ENCODE measurements at places on chromosomes 6 and 20.

DNA sequence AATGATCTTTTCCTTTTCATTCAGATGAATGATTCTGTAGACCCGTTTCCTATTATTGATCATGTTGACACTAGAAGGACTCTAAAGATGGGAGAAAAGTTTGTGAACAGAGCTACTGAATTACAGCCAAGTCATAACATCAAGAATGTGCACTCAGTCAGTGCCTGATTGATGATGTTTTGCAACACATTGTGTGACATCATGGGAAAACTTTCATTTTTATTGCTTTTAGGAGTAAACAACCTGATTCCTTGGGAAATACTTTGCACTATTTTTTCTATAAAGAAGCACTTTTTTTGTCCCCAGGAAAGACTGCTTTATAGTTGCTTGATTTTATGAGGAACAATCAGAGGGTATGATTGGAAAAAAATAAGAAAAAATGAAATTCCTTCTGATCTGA is 383.8 kb upstream of the JAG1 start:
- no peak for DNase-seq

DNA sequence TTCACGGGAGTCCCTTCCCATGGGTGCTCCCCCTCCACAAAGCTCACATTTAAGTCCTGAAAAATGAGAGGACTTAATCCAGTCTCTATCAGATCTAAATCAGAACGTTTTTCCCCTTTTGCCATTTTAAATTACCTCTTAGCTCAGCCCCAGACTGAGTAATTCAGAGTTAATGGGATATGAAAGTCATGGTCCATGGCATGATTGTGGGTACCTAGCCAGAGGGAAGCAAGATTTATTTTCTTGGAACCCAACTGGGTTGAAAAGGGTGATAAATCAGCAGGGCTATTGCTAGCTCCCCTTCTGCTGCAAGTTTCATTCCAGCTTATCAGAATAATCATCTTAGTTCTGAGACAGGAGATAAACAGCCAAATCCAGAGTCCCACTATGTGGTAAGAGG is 320.2 kb upstream of the CHD6 start:
- DNase-seq: no peak

DNA sequence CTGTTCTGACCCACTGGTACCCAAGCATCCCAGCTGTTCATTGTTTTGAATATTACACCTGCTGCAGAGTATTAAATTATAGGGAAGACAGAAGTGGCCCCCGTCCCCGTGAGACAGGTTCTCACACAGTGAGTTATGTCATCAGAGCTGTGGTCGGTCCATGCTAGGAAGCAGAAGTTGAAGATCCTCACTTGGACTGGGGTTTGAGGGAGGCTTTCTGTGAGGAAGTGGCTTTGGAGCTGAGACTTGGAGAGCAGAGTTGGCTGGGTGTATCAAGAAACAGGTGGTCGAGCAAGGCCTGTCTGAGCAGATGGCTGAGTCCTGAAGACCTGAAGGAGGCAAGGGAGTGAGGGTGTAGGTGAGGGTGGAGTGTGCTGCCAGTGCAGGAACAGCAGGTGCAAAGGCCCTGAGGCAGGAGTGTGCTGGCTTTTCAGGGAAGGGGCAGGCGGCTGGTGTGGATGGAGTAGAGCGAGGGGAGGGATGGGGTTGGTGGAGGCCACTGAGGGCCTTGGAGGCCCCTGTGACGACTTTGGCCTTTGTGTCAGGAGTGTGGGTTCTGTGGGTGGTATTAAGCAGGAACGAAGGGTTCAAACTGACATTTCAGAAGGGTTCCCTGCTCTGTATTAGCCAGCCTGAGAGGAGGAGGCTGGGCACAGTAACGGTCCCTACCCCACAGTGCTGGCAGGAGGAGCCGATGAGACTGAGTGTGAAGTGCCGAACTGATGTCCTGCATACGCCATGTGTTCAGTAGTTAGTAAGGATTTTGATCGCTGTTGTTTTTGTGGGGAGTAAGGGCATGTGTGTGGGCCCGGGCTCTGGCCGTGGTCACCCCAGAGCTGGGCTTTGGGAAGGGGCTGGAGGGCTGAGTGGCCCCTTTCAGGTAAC is 11.8 kb downstream of the SRC start:
- no peak for DNase-seq

- DNase-seq: no peak
These were observed 270 bp downstream of the PLEKHG1 start for GRCh38 chr6:150600010-150600300.

DNA sequence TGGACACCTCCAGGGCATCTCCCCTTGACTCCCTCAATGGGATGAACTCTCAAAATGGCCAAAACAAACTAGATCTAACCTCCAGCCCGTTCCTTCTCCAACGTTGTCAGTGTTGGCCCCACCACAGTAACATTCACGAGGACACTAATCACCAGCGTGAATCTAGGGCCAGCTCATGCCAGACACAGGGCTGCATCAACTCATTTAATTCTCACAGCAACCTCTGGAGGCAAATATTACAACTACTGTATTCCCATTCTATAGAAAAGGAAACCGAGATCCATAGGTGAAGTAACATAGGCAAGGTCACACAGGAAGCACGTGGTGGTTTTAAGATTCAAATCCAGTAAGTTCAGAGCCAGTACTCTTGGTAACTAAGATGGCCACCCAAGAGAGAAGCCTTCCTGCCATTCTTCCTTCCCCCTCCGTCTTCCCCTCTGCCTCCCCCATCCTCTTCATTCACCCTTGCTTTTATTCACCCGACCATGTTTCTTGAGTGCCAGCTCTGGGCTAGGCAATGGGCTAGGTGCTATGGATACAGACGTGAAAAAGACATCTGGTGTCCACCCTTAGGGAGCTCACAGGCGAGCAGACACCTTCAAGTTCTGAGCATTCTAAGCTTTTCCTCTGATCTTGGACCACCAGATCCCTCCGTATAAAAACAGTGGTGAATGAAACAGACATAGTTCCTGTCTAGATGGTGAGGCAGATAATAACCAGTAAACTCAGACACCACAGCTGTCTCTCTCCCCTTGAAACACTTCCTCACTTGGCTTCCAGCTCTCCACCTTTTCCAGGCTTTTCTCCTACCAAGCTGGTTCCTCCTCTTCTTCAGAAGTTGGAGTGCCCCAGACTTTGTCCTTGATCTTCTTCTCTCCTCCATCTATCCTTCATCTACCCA is 9.6 kb downstream of the CCM2L start:
- no peak for DNase-seq

DNA sequence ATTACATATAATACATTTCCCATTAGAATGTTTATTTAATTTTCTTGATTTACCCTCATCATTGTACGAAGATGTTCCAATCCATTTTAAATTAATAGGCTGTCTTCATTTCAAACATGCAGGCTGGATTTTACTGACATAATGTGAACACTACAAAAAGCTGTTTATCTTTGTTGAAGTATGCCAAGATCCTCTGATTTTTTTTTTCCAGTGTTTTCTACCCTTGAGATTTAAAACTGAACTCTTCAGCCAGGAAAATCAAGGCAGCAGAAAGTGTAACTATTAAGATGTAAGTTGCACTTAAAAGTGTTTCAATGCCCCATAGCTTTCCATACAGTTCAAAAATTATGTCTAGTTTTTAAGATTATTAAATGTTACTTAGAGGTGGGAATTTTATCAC is 43.5 kb downstream of the PRKN start:
- no peak for DNase-seq

GRCh38 chr20:2653556-2654383 is 1.3 kb downstream of the NOP56 start:
- no peak for DNase-seq

DNA sequence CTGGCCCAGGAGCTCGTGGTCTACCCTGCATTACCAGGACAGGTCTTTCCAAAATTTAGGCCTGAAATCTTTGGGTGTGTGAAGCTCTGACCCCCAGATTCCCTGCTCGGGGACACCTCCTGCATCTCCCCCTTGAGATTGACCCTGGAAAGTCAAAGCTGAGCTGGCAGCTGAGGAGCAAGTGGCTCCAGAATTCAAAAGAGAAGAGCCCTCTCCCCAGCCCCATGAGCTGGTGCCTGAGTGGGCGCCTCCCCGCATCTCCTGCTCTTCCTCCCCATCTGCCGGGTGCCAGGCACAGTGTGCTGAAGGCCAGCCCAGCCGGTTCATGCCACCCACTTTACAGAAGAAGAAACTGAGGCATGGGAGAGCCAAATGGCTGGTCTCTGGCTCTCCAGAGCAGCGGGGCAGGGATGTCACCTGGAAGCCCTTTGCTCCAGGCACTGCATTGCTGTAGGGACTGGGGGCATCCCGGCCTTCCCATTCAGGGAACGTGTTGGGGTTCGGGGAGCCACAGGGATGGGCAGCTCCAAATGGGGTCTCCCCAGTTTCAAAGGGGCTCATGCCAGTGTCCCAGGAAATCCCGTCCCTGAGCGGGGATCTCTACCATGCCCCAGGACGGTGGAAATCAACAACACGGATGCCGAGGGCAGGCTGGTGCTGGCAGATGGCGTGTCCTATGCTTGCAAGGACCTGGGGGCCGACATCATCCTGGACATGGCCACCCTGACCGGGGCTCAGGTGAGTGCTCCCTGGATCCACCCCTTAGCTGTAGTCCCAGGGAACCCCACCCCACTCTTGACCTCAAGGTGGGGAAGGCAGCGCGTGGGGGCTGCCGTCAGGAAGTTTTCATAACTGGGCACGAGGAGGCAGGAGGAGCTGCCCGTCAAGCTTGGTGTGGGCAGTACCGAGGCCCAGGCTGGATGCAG is 20.5 kb downstream of the NPEPL1 start:
- DNase-seq: no peak

DNA sequence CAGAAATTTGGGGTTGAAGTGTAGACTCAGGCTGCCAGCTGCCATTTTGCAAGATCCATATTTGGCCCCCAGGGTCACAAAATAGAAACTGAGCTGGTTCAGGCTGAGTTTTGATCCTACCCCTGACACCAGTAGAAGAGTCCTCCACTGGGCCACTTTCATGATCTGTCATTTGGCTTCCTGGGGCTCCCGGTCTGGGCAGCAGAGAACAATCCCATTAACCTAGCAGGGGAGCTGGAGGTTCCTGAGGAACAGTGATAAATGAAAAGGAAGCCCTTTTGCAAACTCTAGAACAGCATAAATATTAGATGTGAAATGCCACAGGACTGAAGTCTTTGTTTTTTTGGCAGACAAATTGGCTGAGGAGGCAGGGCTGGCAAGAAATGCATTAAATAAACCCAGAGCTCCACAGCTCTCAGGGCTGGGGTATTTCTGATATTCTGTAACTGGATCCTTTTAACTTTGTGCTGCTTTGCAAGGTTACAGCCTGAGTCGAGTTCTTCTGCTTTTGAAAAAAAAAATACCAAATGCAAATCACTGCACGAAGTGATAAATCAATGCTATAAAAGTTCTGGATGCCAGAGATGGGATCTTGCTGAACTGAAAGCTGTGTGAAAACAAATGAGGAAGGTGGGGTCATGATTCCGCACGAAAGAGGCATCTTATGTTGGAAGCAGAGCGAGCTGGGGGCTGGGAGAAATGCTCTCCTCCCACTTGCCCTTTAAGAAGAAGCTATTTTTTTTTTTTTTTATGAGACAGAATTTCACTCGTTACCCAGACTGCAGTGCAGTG is 64.4 kb downstream of the SULF2 start:
- DNase-seq: no peak

DNA sequence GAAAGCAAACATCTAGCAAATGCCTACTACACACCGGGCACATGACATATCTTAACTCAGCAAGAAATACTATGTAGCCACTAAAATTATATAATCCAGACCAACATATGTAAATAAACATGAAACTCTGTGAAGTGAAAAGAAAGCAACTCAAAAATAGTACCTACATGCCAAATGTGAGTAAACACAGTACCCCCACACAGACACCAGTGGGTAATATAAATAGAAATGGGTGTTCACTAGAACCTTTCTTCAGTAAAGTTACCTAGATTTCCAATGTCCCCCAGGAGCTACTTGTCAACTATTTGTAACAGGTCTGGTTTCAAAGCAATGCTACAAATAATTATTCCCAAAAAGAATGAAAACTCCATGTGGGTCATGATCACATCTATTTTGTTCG is 25.5 kb downstream of the TRERF1 start:
- DNase-seq: no peak

DNA sequence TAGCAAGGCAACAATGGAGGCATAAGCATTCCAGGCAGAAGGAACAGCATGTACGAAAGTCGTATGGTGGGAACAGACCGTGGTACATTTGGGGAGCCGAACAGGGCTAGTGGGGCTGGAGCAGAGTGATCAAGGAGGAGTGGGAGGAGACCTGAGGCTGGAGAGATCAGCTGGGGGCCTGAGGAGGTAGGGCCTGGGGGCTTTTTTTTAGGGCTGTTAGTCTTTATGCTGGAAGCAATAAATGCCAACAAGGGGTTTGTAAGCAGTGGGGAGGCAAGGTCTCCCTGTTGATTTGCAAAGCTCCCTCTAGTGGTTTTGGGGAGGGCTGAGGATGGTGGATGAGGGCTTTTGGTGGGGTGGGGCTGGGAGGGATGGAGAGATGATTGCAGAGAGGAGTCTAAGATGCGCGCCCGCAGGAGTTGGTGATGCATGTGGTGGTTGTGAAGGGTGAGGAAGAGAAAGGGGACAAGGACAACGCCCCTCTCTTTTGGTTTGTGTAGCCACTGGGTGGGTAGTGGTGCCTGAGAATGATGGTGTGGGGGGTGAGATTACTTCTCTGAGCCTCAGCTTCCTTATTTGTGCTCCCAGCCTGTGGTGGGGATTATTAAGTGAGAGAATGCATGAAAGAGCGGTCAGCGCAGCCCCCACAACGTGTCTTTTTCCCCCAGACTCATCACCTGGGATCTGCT is 74.1 kb upstream of the TOX2 start:
- no peak for DNase-seq

DNA sequence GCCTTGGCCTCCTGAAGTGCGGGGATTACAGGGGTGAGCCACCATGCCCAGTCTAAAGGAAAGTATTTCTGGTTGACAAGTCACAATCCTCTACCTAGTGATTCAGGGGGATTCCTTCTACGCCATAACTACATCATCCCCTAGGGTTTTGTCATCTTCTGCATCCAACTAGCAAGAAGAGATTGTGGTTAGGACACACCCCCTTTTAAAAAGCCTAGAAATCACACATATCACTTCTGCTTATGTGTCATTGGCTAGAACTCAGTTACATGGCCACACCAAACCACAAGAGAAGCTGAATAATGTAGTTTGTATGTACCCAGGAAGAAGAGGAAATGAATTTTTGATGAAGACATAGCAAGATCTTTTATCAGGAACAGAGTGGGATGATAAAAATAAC is 14.7 kb upstream of the CHD6 start:
- no peak for DNase-seq

DNA sequence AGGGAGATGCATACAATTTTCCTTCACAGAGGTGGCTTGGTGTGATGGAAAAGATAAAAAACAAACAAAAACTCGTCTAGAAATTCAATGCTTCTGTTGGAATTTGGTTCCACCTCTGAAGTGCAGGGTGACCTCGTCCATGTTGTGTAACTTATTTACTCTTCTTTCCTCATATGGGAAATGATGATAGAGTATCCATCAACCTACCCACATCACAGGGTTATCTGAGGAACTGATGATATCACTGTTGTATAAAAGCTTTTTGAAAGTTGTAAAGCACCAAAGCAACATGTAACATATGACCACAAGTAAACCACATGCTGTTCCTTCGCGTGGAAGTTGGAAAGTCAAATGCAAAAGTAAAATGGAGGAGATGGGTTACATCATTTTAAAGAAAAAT is 212.0 kb upstream of the SGK1 start:
- no peak for DNase-seq

GRCh38 chr20:2005359-2005758 is 11.5 kb upstream of the PDYN start:
- DNase-seq: no peak

GRCh38 chr6:51411496-51412125 is 592.9 kb downstream of the TFAP2B start:
- no peak for DNase-seq

GRCh38 chr6:149483334-149483725 is 1.5 kb downstream of the ZC3H12D start:
- no peak for DNase-seq

All from amniotic stem cell (primary cell).